ENCODE measurements at places on chromosomes 1 and 21.

DNA sequence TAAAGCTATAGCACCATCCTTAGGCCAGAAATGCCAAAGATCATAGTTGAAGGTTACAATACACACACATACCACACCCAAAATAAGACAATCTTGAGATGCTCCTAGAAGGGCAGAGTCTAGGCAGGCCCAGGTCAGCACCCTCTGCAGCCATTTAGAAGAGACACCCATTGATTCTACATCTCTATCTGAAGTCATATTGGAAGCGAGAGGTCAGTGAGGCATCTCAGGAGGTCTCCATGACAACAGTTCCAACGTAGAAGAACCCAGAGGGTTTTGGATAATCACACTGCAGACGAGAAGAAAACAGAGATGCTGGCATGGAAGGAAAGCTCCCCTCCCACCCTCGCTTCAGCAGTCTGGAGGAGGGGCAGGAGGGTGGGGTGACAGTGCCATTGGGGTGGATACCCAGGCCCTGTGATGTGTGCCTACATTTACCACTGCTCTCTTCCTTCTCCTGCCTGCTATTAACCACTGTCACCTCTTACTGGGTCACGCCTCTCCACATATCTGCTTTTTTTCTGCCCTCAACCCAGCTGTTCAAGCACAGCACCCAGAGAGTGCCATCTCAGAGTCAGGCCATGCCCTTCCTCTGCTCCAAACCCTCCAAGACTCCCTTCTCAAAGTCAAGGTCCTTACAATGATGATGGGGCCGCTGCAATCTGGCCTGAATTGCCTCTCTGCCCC is 6.2 kb downstream of the TMCO4 start:
- no peak for DNase-seq

- no peak for DNase-seq
Observed at GRCh38 chr1:226825037-226825745, 45.2 kb upstream of the PSEN2 start.

DNA sequence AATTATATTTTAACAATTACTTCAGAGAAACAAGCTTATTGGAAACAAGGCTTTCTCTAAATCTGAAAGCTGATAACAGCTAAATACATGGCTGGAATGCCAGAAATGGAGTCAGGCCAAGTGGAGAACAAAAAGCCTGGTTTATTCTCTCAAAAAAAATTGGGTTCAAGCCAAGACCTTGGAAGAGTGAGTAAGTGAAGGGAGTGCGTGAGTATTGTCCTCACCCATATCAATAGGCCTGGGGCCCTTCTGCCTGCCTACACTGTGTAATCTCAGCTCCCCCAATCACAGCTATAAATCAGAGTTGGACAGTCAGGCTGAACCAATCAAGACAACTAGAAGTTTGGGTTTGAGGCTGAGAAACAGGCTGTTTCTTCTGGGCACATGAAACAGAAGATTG is 7.4 kb downstream of the KYAT3 start:
- DNase-seq, result no peak

GRCh38 chr1:203636291-203636690 is 9.7 kb downstream of the ATP2B4 start:
- DNase-seq, result no peak

DNA sequence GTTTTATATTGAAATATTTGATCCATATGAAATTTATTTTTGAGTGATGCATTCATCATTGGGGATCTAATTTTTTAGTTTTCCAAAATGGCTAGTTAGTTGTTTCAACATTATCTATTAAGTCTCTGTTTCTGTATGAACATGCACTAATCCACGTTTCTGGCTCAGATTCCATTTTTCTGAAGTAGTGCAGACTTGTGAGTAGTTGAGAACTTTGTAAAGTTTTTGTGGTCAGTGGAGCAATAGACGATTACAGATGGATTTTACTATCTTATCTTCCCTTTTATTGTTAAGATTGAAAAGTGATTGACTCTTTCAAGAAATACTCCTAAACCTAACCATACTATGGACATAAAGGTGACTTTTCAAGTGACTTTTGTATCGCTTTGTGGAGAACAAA is 16.7 kb downstream of the SOAT1 start:
- DNase-seq, result no peak

DNA sequence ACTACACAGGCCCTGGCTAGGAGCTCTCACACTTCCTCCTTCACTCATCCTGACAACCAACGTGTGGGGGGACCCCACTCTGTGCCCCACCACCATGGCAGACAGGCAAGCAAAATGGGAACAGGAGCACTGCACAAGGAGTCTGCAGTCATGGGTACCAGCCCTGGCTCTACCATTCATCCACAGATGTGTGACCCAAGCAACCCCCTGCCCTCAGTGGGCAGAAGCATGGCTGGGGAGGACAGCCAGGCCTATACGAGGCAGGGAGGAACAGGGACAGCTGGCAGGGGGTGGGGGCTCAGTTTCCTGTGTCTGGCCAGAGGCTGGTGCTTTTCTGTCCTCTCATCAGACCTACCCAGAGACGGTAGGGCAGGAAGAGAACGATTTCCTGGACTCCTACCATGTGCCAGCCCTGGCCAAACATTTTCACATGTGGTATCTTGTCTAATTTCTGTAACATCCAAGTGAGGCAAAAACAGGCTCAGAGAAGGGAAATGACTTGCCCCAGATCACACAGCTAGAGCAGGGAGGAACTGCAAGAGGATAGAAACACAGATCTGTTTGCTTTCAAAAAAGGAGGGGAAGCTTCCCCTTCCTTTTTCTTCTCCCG is 178.0 kb downstream of the HIVEP3 start:
- DNase-seq, result no peak

DNA sequence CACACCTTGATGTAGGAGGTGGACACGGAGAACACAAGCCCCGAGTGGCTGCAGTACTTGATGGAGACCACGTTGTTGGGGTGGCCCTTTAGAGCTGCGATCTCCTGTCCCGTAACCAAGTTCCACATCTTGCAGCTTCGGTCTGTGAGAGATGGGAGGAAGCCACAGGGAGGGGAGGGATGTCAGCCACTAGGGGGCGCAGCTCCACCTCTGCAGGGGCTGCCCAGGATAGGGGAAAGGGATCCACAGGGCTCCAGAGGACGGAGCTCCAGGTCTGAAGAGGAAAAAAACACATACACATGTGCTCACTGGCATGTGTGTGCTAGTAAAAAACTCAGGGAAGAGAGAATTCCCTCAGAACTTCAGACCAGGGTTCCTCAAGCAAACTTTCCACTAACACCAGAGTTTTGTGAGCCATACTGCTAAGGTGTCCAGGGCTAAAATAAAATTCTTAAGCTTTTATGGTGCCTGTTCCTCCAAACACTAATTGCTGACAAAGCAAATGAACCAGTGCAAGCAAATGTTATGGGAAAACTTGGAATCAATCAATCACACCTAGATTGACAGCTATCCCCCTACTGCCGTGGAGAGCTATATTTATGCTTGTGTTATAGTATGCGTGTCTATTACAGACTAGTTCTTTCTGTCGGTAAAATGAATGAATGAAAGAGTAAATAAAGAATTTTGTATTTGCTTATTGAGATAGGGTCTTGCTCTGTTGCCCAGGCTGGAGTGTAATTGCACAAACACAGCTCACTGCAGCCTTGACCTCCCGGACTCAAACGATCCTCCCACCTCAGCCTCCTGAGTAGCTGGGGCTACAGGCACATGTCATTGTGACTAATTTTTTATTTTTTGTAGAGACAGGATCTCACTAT is 43.7 kb downstream of the KIF21B start:
- DNase-seq, result peak; percentile 76

GRCh38 chr1:78224861-78225552 is 179.2 kb downstream of the GIPC2 start:
- DNase-seq, result no peak

DNA sequence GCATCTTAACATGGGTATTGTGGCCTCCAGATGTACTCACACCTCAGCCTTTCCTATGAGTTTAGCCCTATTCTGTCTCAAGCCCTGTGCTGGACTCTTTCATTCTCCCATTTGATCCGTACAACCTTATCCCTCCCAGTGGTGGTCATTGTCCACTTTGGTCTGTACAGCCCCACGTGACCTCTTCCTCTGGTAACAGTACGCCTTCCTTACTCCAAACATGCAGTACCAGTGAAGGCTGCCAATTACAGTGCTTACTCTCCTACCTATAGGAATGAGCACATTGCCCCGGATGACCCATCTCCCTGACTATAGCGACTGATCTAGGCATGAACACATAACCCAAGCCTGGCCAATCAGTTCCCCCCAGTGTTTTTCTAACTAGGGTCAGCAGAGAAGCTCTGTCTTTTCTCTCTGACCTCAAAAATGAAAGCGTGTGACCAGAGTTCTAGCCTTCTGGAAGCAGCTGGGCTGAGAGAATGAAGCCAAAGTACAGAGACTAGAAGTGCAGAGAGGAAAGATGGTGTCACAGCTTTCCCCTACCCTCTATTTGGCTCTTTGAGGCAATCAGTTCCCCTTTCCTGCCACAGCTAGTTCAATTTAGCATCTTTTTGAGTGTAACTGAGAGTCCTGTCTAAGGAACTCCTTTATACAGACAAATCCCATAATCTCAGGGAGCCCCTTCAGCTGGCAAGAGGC is 9.9 kb upstream of the QSOX1 start:
- no peak for DNase-seq

Data from T47D (cell line).